NCI-H345 (cell line): ENCODE measurements at places on chromosomes 2 and 18.
A peak's percentile ranks its signal among the peaks of the same experiment; 100 is the strongest.

DNA sequence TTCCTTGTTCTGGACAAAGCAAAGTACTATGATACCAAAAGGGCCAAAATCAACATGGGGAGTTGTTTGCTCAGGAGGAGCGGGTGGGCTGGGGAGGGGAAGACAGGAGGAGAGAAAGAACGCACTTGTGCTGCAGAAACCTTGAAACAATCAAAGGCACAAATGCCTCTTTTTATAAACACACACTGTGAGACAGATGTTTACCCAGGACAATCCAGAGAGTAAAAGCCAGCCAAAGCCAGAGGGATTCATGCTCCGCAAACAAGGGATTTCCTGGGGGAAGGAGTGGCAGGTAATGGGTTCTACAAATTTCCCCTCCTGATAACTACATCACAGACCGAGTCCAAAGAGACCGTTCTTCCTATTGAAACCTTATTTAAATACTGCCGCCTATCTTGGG is 323.5 kb upstream of the SKOR2 start:
- peak; percentile 48 for DNase-seq

DNA sequence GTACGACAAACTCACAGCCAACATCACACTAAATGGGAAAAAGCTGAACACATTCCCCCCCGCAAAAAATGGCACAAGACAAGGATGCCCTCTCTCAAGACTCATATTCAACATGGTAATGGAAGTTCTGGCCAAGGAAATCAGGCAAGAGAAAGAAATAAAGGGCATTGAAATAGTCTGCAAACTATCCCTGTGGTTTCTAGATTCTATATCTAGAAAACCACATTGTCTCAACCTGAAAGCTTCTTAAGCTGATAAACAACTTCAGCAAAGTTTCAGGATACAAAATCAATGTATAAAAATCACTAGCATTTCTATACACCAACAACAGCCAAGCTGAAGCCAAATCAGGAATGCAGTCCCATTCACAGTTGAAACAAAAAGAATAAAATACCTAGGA is 294.6 kb upstream of the CYP26B1 start:
- DNase-seq: no peak

GRCh38 chr2:212987492-212987891 is 163.9 kb downstream of the IKZF2 start:
- no peak for DNase-seq

DNA sequence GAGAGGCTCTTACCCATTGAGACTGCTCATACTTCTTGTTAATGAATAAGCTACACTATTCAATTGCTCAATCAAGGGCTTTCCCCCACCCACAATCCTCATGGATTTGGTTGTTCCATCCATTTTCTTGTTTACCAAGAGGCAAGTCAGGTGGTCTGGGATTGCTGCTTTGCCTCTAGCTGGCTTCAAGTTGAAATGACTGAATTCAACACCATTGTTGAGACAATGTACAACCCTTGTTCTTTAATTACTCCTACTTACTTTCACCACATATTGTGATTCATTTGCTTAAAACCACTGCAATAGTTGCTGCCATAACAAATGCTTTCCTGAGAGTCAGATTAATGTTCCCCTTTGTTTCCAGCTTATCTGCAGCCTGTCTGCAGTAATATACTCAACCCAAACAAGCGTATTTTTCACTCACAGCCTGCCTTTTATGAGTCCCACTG is 532.2 kb downstream of the RIT2 start:
- no peak for DNase-seq

DNA sequence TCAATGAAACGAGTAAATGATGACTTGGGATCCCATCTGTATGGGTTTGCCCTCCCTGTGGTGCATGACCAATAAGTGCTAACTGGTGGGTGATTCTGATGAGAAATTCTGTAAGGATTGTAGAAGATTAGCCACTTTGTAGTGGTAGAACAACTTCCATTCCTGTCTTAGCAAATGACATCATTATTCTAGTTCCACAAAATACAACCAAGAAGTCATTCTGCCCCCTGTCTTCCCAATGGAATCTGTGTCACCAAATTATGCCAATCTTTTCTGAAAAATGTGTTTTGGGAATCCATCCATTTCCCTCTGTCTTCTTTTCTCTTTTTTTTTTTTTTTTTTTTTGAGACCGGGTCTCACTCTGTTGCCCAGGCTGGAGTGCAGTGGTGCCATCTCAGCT is 48.4 kb downstream of the SLC38A11 start:
- DNase-seq: no peak
